ENCODE measurements at places on chromosomes 4 and X. TPM values are rescaled to one million over a fixed set of nuclear protein-coding genes. Genes with fewer than 3 reads are reported as not detected.

DNA sequence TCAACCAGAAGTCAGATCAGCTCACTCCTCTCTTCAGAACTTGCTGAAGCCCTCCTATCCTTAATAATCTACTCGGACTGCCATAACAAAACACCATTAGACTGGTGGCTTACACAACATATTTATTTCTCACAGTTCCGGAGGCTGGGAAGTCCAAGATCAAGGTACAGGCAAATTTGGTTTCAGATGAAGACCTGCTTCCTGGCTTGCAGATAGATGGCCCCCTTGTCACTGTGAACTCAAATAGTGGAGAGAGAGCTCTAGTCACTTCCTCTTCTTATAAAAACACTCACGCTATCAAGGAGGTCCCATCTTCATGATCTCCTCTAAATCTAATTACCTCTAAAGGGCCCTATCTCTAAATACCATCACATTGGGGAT, 125.1 kb downstream of the CAMK2D start:
- peak overlapping the region; percentile 4 for H3K27ac ChIP-seq
- H3K27me3 ChIP-seq, result no peaks in the 10 kb centered on the region
- H3K4me1 ChIP-seq, result peaks cover 19% of the 10 kb centered on the region
- no peaks in the 10 kb centered on the region for H3K36me3 ChIP-seq

LRCH2 gene
- total RNA-seq, result 5.4 TPM

GRCh38 chrX:5113128-5113527, 1115.5 kb downstream of the NLGN4X start:
- no peaks in the 10 kb centered on the region for H3K4me1 ChIP-seq
- H3K4me3 ChIP-seq, result no peak overlapping the region
- H3K36me3 ChIP-seq, result no peaks in the 10 kb centered on the region
- no peak for DNase-seq
- no peaks in the 10 kb centered on the region for H3K27me3 ChIP-seq
- no peak overlapping the region for H3K27ac ChIP-seq

DNA sequence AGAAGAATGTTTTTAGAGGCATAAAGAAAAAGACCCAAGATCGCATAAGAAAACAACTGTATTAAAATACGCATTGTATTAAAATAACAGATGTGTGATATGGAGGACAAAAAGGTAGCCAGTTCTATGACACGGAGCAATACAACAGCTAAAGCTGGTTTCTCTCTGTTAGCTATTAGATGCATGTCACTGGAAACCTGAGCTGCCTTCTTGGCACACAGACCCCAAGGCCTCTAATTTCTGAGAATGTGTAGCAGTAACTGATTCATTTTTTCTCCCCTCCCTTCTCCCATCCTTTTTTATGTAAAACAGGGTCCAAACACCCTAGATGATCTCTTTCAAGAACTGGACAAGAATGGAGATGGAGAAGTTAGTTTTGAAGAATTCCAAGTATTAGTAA, 4.1 kb downstream of the S100G start:
- no peaks in the 10 kb centered on the region for H3K27me3 ChIP-seq
- H3K4me1 ChIP-seq, result no peaks in the 10 kb centered on the region
- H3K4me3 ChIP-seq, result no peak overlapping the region
- no peak for DNase-seq

DNA sequence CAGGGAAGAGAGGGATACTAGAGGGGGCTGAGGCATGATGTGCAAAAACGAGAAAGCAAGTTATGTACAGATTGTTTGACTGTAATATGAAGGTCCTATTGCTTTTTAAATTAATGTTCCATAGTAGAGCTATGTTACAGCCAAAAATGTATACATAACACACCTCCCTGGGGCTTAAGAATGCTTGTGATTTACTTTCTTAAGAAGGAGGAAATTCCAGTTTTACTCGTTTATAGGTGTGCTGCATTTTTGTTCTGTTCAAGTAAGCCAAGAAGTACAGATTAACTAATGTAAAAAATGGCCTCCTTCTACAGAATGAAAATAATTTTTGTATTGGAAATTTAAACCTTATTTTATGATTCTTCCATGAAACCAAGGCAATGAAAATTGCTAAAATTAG, 614.4 kb upstream of the NR3C2 start:
- H3K4me3 ChIP-seq, result no peak overlapping the region
- no peak for DNase-seq
- no peaks in the 10 kb centered on the region for H3K36me3 ChIP-seq
- H3K27me3 ChIP-seq, result no peaks in the 10 kb centered on the region

RAB40AL gene
- total RNA-seq, result 4.3 TPM

- no peak overlapping the region for H3K27ac ChIP-seq
- H3K27me3 ChIP-seq, result no peaks in the 10 kb centered on the region
- no peak for DNase-seq
- no peak overlapping the region for H3K4me3 ChIP-seq
- no peaks in the 10 kb centered on the region for H3K4me1 ChIP-seq
Observed at GRCh38 chrX:37302569-37302968, 46.6 kb upstream of the PRRG1 start.

FRAS1 gene
- total RNA-seq, result 3.5 TPM

DNA sequence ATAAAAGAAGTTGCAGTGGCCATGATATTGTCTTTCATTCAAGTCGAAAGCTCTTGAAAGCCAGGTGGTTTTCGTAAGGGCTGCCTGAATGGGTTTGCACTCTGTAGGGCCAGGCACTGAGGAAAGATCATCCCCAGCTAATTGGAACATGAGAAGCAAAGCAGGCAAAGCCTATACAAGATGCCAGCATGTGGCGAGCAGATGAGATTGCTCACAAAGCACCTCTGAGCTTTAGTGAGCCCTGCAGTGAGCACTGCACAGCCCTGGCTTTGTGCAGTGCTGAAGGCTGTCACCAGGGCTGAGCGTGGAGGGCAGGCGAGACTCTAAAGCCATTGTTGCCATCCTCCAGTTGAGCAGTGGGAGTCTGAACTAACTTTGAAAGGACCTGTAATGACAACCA, 53.8 kb downstream of the HADH start:
- H3K4me3 ChIP-seq, result no peak overlapping the region
- DNase-seq, result no peak
- no peak overlapping the region for H3K27ac ChIP-seq
- H3K27me3 ChIP-seq, result no peaks in the 10 kb centered on the region

DNA sequence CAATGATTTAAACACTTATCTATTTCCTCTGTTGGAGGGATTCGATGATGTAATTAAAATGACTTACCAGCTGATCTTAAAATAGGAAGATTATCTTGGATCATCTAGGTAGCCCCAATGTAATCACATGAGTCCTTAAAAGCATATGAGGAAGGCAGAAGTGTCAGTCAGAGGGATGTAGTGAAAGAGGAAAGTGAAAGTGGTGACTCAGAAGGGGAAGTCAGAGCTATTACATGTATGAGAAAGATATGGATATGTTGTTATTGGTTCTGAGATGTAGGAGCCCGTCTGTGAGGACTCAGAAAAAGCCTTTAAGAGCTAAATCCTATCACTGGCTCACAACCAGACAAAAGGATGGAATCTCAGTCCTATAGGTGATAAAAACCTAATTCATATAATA, 456.4 kb downstream of the DACH2 start:
- H3K36me3 ChIP-seq, result no peaks in the 10 kb centered on the region
- H3K27me3 ChIP-seq, result no peaks in the 10 kb centered on the region
- no peak overlapping the region for H3K27ac ChIP-seq

DNA sequence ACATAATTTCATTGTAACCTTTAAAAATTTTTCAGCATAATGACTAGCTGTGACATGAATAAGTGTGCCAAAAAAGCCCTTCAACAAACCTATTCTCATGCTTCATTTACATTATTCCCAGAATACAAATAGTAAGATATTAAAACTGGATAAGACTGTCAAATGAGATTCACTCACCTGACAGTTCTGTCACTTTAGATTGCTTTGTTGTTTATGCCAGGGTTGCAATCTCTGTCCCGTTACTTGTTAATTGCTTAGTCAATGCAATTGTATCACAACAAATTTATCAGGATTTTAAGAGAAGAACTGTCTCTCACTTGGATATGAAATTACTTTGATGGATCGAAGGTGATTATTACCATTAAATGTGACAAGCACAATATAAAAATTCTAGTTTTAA, 616.0 kb upstream of the IGFBP7 start:
- no peak for DNase-seq
- no peaks in the 10 kb centered on the region for H3K36me3 ChIP-seq
- no peaks in the 10 kb centered on the region for H3K4me1 ChIP-seq
- H3K4me3 ChIP-seq, result no peak overlapping the region
- H3K27ac ChIP-seq, result no peak overlapping the region
- no peaks in the 10 kb centered on the region for H3K27me3 ChIP-seq

ENOPH1 gene
- 20.8 TPM for total RNA-seq

DNA sequence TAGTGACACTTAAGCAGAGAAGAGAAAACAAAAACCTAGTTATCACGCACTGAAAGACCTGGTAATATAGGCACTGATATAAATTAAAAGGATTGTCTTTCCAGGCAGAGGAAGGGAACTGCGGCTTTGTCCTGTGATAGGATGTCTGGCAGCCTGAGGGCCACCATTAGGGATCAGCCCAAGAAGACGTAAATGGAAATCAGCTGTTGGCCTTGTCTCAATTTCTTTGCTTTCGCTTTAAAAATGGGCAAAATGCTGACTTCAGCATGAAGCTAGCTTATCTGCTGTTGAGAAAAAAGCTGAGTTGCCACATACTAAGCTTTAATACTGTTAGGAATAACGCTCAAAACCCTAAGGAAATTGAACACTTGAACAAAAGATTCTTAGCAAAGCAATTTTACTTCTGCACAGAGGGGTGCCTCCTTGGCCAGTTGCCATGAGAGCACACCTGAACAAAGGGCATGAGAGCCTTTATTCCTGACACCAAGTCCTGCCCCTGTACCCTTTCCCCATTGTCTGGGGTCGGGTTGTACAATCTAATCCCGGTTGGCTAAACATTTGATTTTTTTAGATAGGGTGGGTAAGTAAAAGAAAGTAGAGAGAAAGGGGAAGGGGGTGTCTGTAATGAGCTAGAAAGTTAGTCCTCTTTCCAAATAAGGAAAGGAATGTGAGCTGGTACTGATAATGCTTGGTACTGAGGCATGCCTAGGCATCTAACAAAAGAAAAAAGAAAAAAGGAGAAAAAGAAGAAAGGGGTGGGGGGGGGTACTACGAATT, 85.1 kb upstream of the UCP1 start:
- H3K27me3 ChIP-seq, result no peaks in the 10 kb centered on the region
- no peaks in the 10 kb centered on the region for H3K4me1 ChIP-seq
- H3K4me3 ChIP-seq, result no peak overlapping the region
- H3K27ac ChIP-seq, result peak overlapping the region; percentile 71

GRCh38 chr4:35175894-35176293, 1068.4 kb downstream of the ARAP2 start:
- no peak overlapping the region for H3K4me3 ChIP-seq
- no peaks in the 10 kb centered on the region for H3K27me3 ChIP-seq
- no peaks in the 10 kb centered on the region for H3K4me1 ChIP-seq
- H3K27ac ChIP-seq, result no peak overlapping the region
- no peak for DNase-seq
- no peaks in the 10 kb centered on the region for H3K36me3 ChIP-seq

DNA sequence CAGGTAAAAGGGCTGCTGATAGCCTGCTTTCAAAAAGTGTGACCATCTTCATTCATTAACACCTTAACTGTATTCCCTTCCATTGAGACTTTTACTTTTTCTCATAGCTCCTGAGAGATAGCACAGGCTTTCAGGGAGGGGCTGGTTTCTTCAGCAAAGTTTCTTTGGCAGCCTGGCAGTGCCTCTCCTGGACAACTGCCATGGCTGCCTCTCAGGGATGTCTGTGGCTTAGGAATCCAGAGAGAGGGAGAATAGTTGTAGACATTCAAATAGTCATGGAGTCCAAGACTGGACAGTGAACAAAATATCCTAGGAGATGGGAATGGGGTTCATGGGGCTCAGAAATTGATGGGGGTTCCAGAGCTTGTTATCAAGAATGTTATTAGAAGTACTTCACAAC, 81.1 kb downstream of the FAM47B start:
- no peaks in the 10 kb centered on the region for H3K27me3 ChIP-seq
- no peak overlapping the region for H3K27ac ChIP-seq
- H3K4me3 ChIP-seq, result no peak overlapping the region
- H3K4me1 ChIP-seq, result no peaks in the 10 kb centered on the region
- H3K36me3 ChIP-seq, result no peaks in the 10 kb centered on the region

- no peak overlapping the region for H3K27ac ChIP-seq
- no peaks in the 10 kb centered on the region for H3K4me1 ChIP-seq
- H3K27me3 ChIP-seq, result no peaks in the 10 kb centered on the region
- H3K4me3 ChIP-seq, result no peak overlapping the region
- DNase-seq, result no peak
Observed at GRCh38 chr4:112374850-112375249, 77.7 kb downstream of the ALPK1 start.

DNA sequence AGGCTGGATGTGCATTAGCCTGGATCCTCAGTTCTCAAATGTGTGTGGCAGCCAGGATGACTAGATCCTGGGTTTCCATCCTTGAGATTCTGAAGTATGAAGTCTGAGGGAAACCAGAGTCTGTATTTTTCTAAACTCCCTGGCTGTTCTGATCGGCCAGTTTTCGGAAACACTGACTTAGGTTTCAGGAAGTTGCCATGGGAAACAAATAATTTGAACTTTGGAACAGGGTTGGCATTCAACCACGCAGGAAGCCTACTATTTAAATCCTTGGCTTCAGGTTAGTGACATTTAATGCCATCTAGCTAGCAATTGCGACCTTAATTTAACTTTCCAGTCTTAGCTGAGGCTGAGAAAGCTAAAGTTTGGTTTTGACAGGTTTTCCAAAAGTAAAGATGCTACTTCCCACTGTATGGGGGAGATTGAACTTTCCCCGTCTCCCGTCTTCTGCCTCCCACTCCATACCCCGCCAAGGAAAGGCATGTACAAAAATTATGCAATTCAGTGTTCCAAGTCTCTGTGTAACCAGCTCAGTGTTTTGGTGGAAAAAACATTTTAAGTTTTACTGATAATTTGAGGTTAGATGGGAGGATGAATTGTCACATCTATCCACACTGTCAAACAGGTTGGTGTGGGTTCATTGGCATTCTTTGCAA, 67.6 kb downstream of the PDGFRA start:
- DNase-seq, result no peak
- H3K36me3 ChIP-seq, result no peaks in the 10 kb centered on the region
- no peak overlapping the region for H3K4me3 ChIP-seq
- H3K27ac ChIP-seq, result no peak overlapping the region

CXCL8 gene
- not detected for total RNA-seq

GPR143 gene
- 1.7 TPM for total RNA-seq

- H3K27ac ChIP-seq, result no peak overlapping the region
- no peak for DNase-seq
- H3K4me1 ChIP-seq, result peaks cover 4% of the 10 kb centered on the region
- no peaks in the 10 kb centered on the region for H3K27me3 ChIP-seq
Observed at GRCh38 chr4:13703096-13703495, 75.6 kb upstream of the BOD1L1 start.

- H3K27me3 ChIP-seq, result no peaks in the 10 kb centered on the region
- H3K36me3 ChIP-seq, result no peaks in the 10 kb centered on the region
- DNase-seq, result no peak
- H3K4me3 ChIP-seq, result no peak overlapping the region
- H3K4me1 ChIP-seq, result no peaks in the 10 kb centered on the region
- H3K27ac ChIP-seq, result no peak overlapping the region
Observed at GRCh38 chrX:39678914-39679313, 418.8 kb downstream of the BCOR start.

GRCh38 chr4:24968278-24968677, 55.4 kb upstream of the CCDC149 start:
- H3K4me1 ChIP-seq, result no peaks in the 10 kb centered on the region
- no peak for DNase-seq
- H3K27ac ChIP-seq, result no peak overlapping the region
- no peak overlapping the region for H3K4me3 ChIP-seq
